ENCODE measurements at places on chromosomes 5 and 9.

- no peak for DNase-seq
These were observed 332.3 kb upstream of the NUDT12 start for GRCh38 chr5:103894882-103895281.

- DNase-seq, result no peak
These were observed 300.0 kb upstream of the TAS2R1 start for GRCh38 chr5:9930156-9930555.

DNA sequence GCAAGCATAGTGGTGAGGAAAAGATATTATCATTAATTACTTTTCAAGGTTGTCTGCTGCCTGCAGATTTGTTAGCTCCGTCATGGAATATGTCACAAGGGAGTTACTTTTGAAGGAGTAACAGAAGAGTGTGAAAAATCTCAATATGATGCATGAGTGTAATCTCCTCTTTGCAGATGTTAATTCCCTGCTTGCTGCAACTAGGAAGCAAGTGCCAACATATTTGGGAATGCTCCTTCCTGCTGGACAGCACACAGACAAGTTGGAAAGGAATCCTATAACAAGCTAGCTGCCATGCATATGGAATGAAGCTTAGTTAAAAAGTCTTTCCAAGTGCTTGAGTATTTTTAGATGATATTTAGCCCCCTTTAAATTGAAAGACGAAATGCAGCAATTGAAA is 2023.6 kb upstream of the CDH6 start:
- no peak for DNase-seq

DNA sequence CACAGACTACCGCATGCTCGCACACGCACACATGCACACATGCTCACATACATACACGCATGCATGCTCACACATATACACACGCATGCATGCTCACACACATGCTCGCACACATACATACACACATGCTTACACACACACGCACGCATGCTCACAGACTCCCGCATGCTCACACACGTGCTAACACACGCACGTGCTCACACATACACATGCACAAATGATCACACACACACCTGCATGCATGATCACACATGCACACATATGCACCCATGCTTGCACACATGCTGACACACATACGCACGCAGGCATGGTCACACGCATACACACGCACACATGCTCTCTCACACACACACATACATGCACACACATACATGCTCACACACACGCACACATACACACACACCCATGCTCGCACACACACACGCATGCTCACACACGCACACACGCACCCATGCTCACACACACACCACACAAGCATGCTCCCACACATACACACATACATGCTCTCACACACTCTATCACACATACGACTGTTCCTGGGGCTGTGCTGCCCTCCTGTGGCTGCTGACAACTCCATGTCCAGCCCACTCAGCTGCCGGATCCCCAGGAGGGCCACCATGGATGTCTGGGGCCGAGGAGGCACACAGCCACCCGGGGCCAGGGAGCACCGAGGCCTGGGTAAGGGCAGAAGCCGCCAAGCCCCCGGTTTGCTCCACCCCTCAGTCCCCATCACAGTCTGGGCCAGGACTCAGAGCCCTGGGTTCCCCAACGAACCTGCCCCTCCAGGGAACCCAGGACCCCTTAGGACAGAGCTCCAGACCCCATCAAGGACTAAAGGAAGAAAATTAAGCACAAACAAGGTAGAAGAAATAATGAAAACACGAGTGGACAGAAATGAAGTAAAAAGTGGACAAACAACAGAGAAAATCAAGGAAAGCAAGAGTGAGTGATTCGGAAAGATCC is 31.4 kb upstream of the EGFL7 start:
- DNase-seq, result no peak

- DNase-seq, result no peak
These were observed 357.6 kb downstream of the ARHGEF28 start for GRCh38 chr5:73983644-73984043.

- no peak for DNase-seq
These were observed 92.4 kb upstream of the SLC1A1 start for GRCh38 chr9:4397917-4398316.

GRCh38 chr5:124200381-124200780 is 546.1 kb downstream of the ZNF608 start:
- no peak for DNase-seq

DNA sequence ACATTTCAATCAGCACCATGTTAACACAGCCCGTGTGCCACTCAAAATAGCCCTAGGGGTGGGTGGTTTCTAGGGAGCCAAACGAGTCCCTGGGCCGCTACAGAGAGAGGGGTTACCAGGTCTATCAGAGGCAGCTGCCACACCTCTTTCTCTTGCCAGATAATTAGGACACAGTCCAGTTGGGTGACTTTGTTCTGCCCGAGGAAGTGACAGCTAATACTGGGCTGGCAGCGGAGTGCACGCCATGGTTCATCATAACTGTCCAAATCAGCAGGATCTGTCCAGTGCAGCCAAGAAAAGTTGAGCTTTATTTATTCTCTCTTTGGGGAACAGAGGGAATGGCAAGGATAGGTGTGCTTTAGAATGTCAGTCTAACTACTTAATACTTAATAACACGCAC is 583.8 kb downstream of the BRINP1 start:
- no peak for DNase-seq

- DNase-seq, result no peak
These were observed 471.8 kb downstream of the KIF4B start for GRCh38 chr5:155485386-155485785.

GRCh38 chr9:73011181-73011750 is 58.4 kb upstream of the ALDH1A1 start:
- no peak for DNase-seq

- DNase-seq, result no peak
These were observed 323.3 kb downstream of the ASTN2 start for GRCh38 chr9:117091529-117091928.

All from NCI-H1930 (cell line).